ENCODE measurements at places on chromosomes 5 and 9.

- DNase-seq: no peak
Measured at GRCh38 chr9:28056006-28056405, 482.7 kb upstream of the C9orf72 start.

DNA sequence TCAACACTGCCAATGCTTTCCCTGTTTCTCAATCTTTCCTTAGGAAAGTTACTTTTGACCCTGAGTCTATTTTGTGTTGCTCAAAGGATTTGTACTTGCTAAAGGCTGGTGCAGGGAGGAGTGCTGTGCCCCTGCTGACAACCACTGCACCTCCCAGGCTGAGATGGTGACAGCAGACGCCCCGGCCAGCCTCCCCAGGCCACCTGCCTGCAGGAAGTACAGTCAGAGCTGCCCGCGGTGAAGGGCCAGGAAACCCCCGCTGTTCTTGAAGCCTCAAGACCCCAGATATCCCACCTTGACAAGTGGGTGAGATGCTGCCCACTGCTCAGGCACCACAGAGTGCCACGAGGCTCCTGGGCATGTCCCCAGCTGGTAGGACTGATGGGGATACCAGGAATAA lies 44.2 kb upstream of the CKMT2 start:
- no peak for DNase-seq

GRCh38 chr5:65819905-65820240 lies 97.9 kb downstream of the NLN start:
- DNase-seq: no peak

DNA sequence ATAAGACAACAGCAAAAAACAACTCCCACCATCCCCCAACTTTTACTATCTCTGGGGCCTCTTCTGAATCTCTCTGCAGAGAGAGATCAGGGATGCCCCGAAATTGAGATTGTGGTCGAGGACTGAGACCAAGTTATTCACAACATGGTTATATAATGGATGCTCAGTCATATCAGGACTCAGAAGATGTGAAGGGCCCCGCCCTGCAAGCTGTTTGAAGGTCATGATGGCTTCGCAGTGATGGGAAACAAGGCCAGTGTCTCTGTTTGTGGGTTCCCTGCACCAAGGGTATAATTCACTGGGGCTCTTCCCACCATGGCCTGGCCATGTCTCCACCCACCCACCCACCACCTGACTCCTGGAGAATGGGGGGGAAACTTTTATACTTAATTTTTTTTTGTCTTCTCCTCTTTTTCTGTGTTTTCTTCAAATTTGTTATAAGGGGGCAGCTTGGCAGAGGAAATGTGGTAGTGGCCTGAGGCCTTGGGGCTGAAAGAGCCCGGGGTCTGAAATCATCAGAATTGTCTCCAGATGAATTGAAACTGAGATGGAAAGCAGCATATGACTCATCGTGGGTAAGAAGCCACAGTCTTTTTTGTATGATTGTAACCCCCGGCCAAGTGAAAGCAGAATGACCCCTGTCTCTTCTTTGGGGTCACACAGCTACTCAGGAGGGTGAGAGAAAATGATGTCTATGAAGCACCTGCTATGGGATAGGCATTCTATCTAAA lies 15.0 kb upstream of the TEX48 start:
- DNase-seq: no peak

DNA sequence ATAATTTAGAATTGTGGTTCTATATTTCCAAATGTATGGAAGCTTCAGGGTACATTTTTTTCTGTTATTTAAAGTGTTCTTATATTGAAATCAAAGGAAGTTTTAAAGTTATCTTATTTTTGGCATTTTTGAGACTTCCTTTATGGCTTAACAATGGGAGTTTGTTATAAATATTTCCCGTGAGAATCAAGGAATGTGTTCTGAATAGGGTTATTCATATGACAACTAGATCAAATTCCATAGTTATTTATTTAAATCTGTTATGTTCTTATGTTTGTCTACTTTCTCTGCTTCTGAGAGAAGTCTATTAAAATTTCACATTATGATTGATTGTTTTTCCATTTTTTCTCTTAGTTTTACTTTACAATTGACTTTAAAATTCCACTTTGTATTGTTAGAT lies 135.1 kb downstream of the ADAMTS16 start:
- no peak for DNase-seq

GRCh38 chr9:128141604-128142003 lies 7.6 kb upstream of the LCN2 start:
- DNase-seq: no peak

DNA sequence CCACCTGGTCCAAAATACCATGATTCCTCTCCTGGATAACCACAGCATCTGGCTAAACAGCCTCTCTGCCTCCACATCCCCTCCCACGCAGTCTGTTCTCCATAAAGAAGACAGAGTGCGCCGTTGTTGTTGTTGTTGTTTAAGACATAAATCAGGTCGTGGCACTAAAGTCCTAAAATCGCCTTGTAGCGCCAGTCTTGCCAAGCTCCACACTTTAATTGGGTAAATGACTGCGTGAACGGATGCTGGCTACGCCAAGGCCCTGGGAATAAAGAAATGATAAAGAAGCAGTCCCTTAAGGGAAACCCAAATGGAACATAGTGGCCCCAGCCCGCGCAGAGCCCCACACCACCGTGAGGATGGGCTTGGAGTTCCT lies 364 bp upstream of the SFXN1 start:
- DNase-seq: no peak

DNA sequence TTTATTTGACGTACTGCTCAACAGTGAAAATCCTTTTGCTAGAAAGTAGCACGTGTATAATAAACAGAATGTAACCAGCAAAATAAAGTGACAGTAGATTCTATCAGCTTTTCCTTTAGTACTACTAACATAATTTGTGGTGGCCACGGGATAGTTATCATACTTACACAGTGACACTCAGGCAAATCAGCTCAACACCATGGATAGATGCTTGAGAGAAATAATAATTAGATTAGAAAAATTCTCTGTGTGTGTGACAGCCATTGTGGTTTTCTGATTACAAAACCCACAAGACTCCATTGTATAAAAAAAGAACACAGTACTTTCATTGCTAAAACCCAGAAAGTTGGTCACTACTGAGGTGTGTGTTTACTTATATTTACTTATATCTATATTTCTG lies 101.1 kb downstream of the MUSK start:
- no peak for DNase-seq

GRCh38 chr9:126216826-126217225 lies 109.8 kb upstream of the MVB12B start:
- DNase-seq: no peak

- DNase-seq: no peak
Measured at GRCh38 chr5:148831590-148832565, 5.5 kb downstream of the ADRB2 start.

DNA sequence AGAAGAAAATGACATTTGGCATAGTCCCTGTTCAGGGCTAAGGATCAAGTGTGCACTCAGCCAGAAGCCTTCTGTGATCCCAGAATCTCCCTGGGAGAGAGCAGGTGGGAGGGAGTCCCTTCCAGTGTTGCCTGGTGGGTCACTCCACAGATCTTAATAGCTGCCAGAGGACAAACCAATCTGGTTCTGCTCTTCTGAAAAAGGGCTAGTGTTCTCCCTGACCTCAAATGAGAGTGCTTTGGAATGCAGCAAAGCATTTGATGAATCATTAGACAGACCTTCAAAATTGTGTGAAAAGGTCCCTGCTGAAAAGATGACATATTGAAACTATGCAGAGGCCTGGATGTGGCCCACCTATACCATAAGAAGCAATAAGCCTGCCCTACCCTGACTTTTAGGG lies 339.7 kb downstream of the TMEM232 start:
- DNase-seq: no peak

DNA sequence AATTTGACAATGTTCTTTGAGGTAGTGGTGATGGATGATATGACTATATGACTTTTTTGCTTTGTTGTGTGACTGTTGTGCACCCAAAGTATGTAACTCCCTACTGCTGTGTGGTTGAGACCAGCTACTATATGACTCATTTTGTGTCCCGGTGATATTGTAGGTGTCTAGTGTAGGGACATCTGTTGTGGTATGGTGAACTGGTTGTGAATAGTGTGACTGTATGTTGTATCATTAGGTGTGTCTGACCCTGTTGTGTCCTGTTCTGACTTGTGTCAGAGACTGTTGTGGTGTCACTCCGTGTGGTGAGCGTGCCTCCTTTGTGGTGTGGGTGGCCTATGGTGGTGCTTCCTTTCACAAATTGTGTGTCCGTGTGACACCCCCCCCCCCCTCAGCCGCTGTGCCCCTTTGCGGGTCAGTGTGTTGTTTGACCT lies 11.2 kb upstream of the CXXC5 start:
- no peak for DNase-seq

DNA sequence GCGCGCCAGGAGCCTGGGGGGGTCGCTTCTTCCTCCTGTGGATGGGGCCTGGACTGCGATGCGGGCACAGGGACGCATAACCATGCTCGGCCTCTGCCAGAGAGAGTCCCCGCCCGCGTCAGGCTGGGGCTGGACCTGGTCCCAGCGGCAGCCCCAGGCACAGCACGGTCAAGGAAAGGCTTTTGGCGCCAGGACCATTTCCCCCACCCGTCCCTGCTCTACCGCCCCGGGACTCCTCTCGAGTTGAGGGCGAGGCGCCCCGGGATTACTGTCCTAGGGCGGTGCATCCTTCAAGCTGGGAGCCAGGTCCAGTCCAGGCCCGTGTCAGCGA lies 341 bp downstream of the MXD3 start:
- DNase-seq: no peak

- DNase-seq: no peak
Measured at GRCh38 chr5:98763001-98763630, 10.3 kb upstream of the RGMB start.

GRCh38 chr5:91283326-91283725 lies 99.8 kb downstream of the ARRDC3 start:
- no peak for DNase-seq

DNA sequence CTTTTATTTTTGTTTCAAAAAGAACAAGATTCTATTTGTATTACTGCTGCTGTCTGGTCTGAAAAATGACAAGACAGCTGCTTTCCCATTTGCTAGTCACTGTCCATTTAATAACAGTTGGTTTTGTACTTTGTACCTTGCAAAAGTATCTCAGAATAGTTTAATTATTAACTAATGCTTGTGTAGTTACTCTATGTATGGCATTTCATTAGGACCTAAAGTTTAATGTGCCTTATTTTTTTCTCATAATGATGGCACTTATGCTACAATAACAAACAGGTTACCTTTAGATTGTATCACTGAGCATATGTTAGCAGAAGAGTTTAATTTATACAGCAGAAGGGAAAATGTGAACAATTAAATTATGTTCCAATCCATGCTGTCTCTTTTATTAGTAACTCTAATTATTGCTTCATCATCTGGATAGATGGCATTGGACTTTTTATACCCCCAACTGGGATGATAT lies 134.2 kb downstream of the CDH10 start:
- DNase-seq: no peak

DNA sequence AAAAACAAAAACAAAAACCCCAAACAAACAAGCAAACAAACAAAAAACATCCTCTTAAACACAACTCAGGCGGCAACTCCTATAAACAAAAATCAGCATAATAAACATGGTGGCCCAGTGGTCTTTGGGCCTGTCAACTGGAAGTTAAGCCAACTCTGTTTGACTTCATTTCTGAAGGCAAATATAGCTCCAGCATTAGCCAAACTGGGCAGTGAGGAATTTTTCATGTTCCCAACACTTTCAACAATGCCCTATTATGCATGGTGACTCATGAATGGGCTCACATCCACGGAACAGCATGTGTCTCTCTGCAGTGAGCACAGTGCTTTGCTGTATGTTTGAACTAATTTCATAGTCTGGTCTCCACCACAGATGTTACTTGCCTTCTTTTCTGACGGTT lies 143.9 kb upstream of the STC2 start:
- no peak for DNase-seq

GRCh38 chr5:14331386-14331781 lies 188.2 kb downstream of the TRIO start:
- no peak for DNase-seq

DNA sequence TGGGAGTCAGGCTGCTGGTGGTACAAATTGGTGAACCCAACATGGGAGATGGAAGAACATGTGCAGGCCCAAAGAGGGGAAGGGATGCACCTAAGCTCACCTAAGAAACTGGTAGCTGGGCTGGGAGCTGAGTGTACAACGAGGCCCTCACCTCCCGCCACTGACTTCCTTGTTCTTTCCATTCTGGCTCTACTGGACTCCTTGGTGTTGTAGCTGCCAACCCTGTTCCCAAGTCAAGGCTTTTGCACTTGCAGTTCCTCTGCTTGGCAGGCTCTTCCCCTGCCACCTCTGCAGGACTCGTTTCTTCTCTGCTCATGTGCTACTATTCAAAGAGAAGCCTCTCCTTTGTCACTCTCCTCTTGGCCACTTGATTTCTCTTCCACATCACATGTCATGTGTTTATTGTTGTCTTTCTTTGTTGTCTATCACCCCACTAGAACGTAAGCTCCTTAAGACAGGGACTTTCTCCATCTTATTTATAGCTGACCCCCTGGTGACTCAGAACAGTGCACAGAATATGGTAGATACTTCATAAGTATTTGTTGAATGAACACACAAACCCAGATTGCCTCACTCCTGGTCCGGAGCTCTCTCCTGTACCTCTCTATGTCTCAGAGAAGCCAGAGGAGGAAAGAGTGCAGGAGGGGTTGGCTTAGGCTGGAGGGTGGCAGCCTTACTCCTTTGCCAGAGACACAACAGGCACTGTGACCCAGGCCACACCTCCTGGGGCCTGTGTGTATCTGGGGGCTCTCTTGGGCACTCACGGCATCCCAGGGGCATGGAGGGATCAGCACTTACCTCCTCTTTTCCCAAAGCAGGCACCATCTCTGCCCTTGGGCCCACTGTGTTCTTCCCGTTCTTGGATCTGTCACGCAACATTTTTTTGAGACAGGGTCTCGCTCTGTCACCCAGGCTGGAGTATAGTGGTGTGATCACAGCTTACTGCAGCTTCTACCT lies 5.2 kb upstream of the SPINK4 start:
- no peak for DNase-seq

- DNase-seq: no peak
Measured at GRCh38 chr5:93777620-93778019, 36.2 kb upstream of the POU5F2 start.

GRCh38 chr9:124673063-124673462 lies 98.0 kb downstream of the NR6A1 start:
- no peak for DNase-seq

DNA sequence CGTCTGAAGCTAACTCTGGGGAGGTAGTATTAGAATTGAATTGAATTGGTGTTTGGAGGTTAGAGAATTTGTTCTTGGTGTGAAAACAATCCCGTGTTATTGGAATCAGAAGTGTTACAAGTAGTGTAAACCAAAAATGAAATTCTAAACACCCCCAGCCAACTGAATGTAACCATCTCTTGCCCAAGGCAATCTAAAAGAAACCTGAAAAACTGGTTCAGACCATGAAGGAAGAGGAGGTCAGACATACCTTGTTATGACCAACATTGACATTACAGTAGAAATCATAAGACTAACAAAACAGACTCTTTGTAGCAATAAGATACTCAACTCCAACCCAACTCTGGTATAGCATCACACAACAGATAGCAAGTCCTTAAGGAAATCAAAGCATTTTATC lies 159.0 kb downstream of the TUSC1 start:
- no peak for DNase-seq

DNA sequence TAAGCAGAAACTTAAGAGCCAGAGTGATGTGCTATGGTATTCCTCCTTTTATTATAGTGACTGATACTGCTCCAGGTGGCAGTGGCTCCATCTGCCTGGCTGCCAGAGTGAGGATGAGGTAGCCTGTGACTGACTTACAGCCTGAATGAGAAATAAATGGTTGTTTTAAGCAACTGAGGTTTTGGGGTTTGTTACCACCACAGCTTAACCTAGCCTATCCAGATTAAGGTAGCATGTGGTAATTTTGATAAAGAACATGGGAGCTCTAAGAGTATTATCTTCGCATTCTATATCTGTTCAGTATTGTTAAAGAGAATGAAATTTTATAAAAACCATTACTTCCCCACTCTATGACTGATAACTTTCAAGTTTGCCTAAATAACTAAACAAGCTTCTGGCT lies 39.0 kb downstream of the GOLPH3 start:
- DNase-seq: no peak
